Kidney tubule cell (primary cell): ENCODE measurements at places on chromosomes 7 and 10.

GRCh38 chr10:21978191-21978862 is 25.2 kb downstream of the DNAJC1 start:
- peak; percentile 30 for DNase-seq

GRCh38 chr7:159108941-159109652 is 35.6 kb downstream of the VIPR2 start:
- no peak for DNase-seq

- DNase-seq, result no peak
These were observed 45.7 kb downstream of the IKZF1 start for GRCh38 chr7:50349963-50350944.

DNA sequence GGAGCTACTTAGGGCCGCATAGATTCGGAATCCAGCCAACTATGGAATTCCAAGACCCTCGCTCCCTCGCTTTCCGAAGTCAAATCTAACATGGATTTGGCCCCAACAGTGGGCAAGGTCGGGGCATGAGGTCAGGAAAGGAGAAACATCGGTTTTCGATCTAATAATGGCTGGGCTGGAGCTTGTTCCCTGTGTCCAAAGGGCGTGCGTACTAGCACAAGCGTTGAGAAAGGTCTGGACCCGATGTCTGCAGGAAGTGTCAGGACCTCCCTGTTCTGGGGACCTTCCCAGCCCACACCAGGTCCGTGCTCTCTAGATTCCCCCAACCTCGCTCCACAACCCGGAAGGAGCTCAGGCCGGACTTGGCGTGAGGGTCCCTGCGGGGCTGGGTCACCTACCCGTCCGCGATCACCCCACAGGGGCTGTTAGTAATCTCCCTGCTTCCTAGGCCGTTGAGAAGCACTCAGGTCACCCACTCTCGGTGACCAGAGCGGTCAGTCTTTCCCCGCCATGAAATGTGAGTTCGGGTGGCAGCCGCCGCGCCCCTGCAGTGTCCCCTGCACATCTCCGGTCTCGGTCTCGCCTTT is 4.8 kb downstream of the FEZF1 start:
- no peak for DNase-seq

GRCh38 chr10:102930720-102931119 is 12.6 kb downstream of the CNNM2 start:
- no peak for DNase-seq

GRCh38 chr7:75639071-75639885 is 99.5 kb downstream of the HIP1 start:
- peak; percentile 50 for DNase-seq

DNA sequence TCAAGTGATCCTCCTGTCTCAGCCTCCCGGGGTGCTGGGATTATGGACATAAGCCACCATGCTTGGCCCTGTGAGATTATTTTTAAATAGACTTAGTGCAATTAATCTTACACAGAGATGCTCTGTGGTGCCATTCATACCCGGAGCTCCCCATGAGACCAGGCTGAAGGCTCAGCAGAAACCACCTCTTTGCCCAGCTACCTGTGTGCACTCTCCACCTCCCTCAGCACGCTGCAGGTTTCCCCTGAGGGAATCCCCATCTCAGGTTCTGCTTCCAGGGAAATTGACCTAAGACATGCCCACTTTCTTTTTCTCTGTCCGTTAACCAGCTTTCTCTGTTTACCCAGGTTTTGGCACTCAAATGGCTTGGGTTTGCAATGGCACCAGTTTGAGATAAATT is 260.5 kb downstream of the SFMBT2 start:
- DNase-seq, result no peak

- DNase-seq, result no peak
These were observed 64.1 kb downstream of the PTPRZ1 start for GRCh38 chr7:121936951-121937623.

DNA sequence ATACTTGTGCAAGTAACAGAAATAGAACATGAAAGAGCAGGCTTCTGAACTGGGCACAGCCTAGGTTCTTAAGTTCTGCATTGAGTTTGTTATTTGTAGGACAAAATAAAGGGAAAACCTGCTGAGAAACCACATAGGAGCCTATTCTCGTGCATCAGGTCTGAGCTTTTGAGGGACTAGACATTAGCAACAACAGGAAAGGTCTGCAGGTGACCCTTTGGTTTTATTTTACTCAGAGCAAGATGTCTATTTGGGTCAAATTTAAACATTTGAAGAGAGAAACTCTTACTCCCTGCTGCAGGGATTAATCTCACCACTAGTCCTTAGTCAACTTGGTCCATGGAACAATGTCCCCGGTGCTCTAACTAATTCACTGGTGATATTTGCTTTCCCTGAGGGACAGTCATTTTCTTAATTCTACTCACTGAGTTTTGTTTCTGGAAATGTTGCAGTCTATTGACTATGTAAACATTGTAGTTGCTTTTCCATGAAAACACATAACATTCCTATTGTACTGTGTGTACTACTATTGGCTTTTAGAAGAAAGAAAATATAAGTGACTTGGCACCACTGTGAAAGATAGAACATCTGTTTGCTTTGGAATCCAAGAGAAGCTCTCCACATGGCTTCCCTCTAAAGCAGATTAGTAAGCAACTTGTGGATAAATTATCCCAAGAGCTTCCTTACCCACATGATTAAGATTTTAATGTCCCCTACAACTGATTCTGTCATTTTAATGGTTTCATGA is 108.2 kb downstream of the CHRM2 start:
- DNase-seq, result no peak

GRCh38 chr7:71326595-71326994 is 194.7 kb downstream of the GALNT17 start:
- DNase-seq, result no peak

DNA sequence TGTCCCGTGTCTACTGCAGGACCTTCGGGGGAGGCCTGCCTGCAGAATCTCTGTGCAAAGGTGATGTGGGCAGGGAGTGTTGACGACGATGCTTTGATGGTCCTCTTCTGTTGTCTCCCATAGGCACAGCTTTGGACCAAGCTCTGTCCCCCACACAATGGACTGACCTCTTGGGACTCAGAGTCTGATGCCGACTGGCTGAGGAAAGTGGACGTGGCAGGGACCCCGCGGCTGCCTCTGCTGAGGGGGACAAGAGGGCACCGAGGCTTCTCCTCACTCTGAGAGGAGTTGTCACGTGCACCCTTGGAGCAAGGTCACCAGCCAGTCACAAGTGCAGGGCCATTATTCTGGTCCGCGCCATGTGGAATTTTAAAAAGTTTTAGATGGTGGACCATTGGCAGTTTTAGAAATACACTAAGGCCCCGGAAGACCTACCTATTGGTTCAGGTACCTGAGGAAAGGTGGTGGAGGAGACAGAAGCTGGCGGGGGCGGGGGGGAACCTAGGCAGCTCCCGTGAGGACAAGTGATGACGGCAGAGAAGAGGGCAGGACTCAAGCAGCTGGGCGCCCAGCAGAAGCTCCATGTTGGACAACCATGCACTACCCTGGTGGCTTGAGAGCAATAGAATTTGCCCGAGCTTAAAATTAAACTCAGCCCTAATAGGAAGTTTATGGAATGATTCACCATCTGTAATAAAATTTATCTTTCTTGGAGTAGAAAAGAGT is 331.4 kb downstream of the PTPRN2 start:
- no peak for DNase-seq

- DNase-seq, result no peak
These were observed 233.3 kb downstream of the ELMO1 start for GRCh38 chr7:37215290-37215923.

DNA sequence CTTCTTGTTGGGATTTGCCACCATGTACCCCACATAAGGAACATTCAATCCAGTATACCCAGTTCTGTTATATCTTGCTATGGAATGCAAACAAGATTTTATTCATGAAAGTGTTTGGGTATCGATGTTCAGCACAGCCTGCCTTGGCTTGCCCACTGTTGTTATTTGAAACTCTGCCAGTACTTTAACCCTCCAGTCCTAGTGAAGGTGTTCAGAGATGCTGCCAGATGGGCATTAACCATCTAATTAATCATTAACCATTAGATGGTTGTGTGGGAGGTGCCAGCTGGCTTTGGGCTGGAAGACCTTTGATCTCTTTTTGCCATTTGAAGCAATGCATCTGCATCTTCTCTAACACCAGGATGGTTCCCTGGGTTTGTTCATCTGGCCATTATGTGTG is 363.0 kb downstream of the SH2D4B start:
- no peak for DNase-seq

GRCh38 chr7:16271990-16272665 is 149.2 kb downstream of the CRPPA start:
- DNase-seq, result no peak

DNA sequence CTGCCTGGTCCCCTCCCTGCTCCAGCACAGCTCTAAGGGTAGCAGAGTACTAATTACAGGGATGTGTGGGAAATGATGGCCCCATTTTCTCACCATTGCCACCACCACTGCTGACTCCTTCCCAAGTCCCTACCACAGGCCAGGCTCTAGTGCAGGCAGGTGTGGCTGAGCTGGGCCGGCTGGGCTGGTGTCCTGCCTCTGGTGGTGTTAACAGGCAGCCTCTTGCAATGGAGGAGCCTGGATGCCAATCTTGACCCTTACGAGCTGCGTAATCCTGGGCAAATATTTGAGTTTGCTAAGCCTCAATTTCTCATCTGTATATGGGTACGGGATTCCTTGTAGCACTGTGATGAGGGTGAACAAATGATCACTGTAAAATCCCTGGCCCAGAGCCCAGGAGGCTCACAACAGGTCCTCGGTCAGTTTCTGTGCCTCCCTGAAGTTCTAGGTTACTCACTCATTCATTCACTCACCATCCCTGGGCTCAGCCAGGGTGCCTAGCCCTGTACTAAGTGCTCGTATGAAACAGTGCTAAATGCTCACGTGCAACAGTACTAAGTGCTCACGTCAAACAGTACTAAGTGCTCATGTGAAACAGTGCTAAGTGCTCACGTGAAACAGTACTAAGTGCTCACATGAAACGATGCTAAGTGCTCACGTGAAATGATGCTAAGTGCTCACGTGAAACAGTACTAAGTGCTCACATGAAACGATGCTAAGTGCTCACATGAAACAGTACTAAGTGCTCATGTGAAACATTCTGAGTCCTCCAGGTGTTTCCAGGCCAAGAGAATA is 2.3 kb upstream of the FZD9 start:
- no peak for DNase-seq

- no peak for DNase-seq
These were observed 6.5 kb upstream of the LBX1 start for GRCh38 chr10:101235766-101236165.
